ENCODE measurements at places on chromosomes 1 and 21.

GRCh38 chr1:171717062-171717718 is 24.7 kb downstream of the VAMP4 start:
- no peaks in the 10 kb centered on the region for H3K36me3 ChIP-seq
- peaks cover 27% of the 10 kb centered on the region for H3K4me1 ChIP-seq
- no peak overlapping the region for H3K4me3 ChIP-seq
- H3K27me3 ChIP-seq: no peaks in the 10 kb centered on the region
- DNase-seq: no peak

DNA sequence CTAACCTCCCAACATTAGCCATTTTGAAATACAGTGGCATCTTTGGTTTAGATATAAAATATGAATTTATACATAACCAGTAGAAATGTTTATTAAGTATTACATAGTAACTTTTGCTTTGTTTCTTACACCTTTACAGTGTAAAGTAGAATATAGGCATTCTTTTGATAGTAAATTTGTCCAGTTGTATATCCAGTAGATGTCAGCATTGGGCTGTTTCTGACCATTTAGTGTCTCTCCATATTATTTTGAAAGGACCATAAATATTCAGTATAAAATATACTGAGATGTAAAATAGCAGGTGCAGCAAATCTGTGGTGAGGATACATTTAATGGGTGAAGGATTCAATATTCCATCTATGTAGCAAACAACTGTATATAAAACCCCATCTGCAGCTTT is 115.8 kb upstream of the ZRANB2 start:
- DNase-seq: no peak
- H3K4me1 ChIP-seq: no peaks in the 10 kb centered on the region
- H3K27me3 ChIP-seq: no peaks in the 10 kb centered on the region
- no peak overlapping the region for H3K27ac ChIP-seq
- no peaks in the 10 kb centered on the region for H3K36me3 ChIP-seq
- H3K4me3 ChIP-seq: no peak overlapping the region

DNA sequence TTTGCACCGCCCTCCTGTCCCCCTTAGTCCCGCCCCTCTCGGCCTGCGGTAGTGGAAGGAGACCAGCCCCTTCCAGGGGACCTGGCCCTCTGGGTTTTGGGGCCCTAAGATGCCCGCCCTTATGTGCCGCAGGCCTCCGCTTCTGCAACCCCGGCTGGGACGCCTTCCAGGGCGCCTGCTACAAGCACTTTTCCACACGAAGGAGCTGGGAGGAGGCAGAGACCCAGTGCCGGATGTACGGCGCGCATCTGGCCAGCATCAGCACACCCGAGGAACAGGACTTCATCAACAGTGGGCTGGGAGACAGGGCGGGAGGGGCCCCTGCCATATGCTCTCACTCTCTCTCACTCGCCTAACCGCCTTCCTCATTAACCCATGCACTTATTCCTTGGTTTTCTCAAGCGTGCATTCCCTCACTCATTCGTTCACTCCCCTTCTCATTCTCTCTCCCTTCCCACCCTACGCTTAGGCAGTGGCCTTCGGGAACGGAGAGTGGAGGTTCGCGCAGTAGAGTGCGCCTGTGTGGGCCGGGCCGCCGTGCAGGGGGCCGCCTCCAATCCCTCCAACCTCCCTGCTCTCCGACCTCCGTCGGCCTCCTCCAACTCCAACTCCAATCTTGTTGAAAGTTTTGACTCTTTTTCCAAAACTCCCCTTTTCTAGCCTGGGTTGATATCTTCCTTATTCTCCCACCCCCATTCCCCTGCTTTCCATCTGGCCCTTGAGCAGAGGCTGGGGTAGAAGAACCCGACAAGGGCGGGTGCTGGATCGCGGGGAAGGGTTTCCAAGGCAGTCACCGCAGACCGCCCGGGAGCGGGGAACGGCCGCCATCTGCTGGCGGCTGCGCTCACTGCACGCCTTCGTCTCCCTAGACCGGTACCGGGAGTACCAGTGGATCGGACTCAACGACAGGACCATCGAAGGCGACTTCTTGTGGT is 15.2 kb downstream of the BCAN start:
- H3K27me3 ChIP-seq: peaks cover 22% of the 10 kb centered on the region
- H3K4me1 ChIP-seq: peaks cover 44% of the 10 kb centered on the region
- DNase-seq: peak; percentile 90
- H3K36me3 ChIP-seq: no peaks in the 10 kb centered on the region

DNA sequence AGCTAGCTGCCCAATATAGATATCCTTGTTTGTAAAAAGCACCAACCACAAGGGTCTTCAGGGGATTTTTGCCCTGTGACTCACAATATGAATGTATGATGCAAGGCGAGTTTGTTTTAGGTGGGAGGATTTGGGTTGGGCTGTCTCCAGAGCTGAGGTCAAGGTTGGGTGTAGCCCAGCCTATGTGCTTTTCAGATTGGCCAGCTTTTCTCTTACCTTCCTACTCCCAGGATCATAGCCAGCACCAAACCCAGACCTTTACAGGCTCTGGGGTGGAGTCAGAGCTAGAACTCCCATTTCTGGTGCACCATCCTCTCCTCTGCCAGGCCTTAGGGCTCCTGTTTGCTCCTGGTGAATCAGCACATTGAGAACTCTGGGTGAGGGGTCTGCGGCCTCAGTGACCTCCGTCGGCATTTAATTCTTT is 55.6 kb upstream of the GCLM start:
- no peaks in the 10 kb centered on the region for H3K27me3 ChIP-seq
- H3K36me3 ChIP-seq: no peaks in the 10 kb centered on the region
- no peak overlapping the region for H3K4me3 ChIP-seq
- DNase-seq: no peak
- no peaks in the 10 kb centered on the region for H3K4me1 ChIP-seq

- peak overlapping the region; percentile 65 for H3K27ac ChIP-seq
- no peaks in the 10 kb centered on the region for H3K36me3 ChIP-seq
- peaks cover 42% of the 10 kb centered on the region for H3K4me1 ChIP-seq
- H3K27me3 ChIP-seq: no peaks in the 10 kb centered on the region
- no peak for DNase-seq
- no peak overlapping the region for H3K4me3 ChIP-seq
Observed at GRCh38 chr1:184945678-184946412, 28.5 kb downstream of the NIBAN1 start.

DNA sequence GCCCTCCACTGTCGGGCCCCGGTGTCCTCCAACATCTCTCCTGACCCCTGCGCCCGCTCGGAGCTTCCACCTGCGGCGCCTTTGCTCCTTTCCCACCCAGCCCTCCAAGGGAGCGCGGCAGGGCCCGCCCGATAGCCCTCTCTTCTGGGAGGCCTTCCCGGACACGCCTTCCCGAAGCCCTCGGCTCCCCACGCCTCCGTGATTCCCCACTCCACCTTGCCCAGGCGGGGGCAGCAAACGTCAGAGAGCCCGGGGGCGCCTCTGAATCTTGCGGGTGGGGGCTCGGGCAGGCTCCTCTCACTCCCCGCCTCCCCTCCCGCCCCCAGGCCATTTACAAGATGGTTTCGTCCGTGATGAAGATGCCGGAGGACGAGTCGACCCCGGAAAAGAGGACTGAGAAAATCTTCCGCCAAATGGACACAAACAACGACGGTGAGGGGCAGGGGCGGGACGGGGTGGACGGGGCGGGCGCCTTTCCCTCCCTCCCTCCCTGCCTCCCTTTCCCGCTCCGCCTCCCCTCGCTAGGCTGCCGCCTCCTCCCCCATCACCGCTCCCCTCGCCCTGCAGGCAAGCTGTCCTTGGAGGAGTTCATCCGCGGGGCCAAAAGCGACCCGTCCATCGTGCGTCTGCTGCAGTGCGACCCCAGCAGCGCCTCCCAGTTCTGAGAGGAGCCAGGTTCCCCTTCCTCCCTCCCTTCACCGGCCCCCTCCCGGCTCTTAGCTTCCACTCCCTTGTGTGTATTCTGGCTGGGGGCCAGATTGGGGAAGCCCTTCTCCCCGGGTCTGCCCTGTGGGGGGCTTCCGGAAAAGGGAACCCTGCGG is 7.1 kb downstream of the HPCA start:
- DNase-seq: peak; percentile 77
- no peaks in the 10 kb centered on the region for H3K4me1 ChIP-seq

DNA sequence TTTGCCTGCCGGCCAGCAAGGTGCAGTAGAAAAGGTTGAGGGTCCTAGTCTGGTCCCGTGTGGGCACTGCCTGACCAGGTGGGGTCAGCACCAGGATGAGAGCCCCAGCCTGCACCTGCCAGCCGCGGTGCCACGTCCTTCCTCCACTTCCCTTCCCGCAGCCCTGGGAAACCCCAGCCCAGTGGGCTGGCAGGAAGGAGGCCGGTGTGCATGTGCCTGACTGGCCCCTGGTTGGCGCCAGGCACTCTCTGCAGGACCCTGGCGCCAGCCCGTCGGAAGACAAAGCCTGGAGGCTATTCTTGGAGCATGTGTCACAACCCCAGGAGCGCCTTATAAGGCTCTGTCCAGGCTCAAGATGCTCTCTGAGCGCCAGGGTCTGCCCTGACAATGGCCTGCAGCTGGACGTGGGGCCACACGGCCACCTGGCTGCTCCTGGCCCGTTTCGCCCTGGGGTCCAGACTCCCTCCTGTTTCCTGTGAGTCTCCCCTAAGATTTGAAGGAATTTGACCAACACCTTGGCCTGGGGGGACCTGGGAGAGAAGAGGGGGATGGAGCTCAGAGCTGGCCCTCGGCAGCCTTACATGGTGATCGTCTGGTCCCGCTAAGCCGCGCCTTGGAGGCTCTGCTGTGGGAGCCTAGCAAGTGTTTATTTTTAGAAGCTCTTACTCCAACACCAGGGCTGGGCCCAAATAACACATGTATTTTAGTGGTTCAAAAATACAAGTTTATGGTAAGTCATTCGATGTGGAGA is 31.9 kb upstream of the POFUT2 start:
- H3K27me3 ChIP-seq: no peaks in the 10 kb centered on the region
- peak; percentile 77 for DNase-seq

DNA sequence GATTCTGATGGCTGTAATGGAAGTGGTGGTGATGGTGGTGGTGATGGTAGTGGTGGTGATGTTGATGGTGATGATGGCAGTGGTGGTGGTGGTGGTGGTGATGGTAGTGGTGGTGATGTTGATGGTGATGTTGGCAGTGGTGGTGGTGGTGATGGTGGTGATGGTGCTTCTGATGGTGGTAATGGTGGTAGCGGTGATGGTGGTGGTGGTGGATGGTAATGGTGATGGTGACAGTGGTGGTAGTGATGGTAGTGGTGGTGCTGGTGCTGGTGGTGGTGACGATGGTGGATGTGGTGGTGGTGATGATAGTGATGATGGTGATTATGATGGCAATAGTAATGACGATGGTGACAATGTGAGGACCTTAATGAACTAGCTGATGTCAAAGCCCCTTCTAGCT is 35.6 kb upstream of the LRRC3 start:
- no peak overlapping the region for H3K27ac ChIP-seq
- H3K4me1 ChIP-seq: no peaks in the 10 kb centered on the region
- peaks cover 27% of the 10 kb centered on the region for H3K27me3 ChIP-seq
- H3K36me3 ChIP-seq: no peaks in the 10 kb centered on the region

DNA sequence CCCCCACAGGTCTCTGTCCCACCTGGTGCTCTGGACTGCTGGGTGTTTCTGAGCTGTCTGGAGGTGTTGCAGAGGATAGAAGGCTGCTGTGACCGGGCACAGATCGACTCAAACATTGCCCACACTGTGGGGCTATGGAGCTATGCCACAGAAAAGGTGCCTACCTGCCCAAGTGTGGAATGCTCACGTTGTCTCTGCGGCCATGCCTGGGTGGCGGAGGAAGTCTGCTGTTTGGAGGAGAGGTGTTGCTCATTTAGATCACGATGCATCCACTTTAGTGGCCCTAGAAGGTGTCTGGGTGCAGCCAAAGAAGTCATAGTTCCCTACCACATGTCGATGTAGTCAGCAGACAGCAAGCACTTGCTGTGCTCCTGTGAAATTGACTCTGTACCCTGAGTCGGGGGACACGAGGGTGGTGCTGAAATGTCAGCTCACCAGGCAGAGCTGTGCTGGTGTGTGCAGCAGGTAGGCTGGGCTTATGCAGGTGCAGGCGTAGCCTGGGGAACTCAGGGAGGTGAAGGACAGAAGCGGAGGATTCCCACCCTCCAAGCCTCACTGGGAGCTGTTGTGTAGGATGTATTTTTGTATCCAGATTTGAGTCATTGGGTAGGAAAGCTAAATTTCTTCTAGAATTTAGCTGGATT is 32.8 kb upstream of the PWP2 start:
- H3K27me3 ChIP-seq: no peaks in the 10 kb centered on the region
- no peak for DNase-seq
- H3K36me3 ChIP-seq: peaks cover 24% of the 10 kb centered on the region
- H3K4me1 ChIP-seq: peaks cover 12% of the 10 kb centered on the region
- no peak overlapping the region for H3K27ac ChIP-seq

DNA sequence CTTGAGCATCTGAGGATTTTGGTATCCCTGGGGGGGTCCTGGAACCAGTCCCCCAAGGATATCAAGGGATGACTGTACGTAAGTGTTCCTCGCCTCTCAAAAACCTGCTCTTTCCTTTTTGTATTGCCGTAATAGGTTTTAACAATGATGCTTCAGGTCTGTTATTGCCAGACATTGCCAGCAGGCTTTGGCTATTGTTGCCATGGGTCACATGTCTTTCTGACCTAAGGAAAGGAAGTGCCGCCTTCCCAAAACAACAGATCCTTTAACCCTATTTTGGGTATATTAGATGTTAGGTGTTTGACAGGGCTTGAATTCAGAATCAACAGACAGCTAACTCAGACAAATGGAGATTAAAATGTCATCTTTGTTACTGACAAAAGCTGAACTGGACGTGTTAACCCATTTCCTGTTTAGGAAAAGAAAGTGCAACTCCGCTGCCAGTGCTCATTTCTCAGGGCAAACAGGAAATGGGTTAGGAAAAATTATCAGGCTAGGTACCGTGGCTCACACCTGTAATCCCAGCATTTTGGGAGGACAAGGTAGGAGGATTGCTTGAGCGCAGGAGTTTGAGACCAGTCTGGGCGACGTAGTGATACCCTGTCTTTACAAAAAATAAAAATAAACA is 12.4 kb upstream of the PRPF38B start:
- H3K4me1 ChIP-seq: no peaks in the 10 kb centered on the region
- no peak overlapping the region for H3K27ac ChIP-seq
- no peaks in the 10 kb centered on the region for H3K36me3 ChIP-seq
- no peaks in the 10 kb centered on the region for H3K27me3 ChIP-seq
- no peak for DNase-seq

GRCh38 chr1:47699492-47700235 is 261.8 kb downstream of the FOXD2 start:
- H3K36me3 ChIP-seq: no peaks in the 10 kb centered on the region
- no peak for DNase-seq
- H3K4me1 ChIP-seq: peaks cover 3% of the 10 kb centered on the region

DNA sequence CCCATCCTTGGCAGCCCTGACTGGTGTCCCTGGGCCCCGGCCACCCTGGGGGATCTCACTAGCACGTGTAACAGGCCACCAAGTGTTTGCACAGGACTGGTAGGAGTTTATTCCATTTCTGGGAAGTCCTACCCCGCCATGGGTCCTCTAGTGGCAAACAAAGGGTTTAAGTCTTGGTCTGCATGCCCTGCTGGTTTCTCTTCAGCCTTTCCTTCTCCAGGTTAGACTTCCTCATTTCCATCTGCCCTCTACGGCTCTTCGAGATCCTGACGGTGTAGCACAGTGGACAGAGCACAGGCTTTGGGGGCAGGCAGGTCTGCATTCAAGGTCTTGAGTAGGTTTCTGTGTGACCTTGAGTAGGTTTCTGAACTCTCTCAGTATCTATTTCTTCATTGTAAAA is 2.8 kb downstream of the AGTRAP start:
- no peaks in the 10 kb centered on the region for H3K27me3 ChIP-seq
- H3K27ac ChIP-seq: no peak overlapping the region
- peaks cover 23% of the 10 kb centered on the region for H3K4me1 ChIP-seq

All from sigmoid colon (tissue), 7 donors.